Activated CD4-positive, alpha-beta T cell treated with anti-CD3 and anti-CD28 coated beads, Interleukin-10, Interleukin-2, amounts not matched to agents 100 ng/mL and 50 ng/mL, durations not matched to agents 16 hours and 8 hours (primary cell): ENCODE measurements at places on chromosomes 5 and 9.

GRCh38 chr9:125579030-125579932 is 127.7 kb downstream of the MAPKAP1 start:
- no peak for DNase-seq

DNA sequence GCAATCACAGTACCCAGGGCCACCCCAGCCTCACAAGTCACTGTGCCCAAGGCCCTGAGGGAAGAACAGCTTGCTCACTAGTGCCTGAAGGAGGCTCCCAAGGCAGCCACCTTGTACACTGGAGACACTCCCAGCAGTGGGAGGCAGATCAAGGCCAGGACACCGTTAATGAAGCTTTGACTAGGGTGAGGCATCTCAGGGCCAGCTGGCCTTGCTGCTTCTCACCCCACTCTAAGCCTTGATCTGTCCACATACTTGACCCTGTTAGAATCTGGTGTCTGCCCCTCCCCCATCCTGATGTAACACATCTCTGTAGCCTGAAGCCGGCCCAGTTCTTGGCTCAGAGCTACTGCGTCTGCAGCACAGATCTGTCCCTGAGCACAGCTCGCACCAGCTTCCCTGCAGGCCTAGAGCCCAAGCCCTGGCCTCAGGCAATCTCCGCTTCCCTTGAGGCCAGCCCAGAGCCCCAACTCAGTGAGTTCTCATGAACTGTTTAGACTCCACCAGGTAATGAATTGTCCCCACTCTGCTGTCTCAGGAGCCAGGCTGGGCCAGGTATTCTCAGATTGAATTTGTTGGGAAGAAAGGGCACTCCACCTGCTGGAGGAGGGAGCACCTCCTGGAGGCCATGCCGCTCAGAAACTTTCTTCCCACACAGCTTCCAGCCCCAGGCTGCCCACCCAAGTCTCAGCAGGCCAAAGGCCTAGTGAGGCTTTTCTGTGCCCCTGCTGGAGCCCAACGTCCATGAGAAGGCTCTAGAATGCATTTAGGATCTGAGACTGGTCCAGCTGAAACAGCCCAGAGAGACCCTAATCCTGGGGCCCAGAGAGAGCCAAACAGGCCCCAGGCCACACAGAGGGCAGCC is 13.4 kb upstream of the JADE2 start:
- no peak for DNase-seq

- DNase-seq = no peak
These were observed 11.6 kb upstream of the CEP120 start for GRCh38 chr5:123434796-123435195.

DNA sequence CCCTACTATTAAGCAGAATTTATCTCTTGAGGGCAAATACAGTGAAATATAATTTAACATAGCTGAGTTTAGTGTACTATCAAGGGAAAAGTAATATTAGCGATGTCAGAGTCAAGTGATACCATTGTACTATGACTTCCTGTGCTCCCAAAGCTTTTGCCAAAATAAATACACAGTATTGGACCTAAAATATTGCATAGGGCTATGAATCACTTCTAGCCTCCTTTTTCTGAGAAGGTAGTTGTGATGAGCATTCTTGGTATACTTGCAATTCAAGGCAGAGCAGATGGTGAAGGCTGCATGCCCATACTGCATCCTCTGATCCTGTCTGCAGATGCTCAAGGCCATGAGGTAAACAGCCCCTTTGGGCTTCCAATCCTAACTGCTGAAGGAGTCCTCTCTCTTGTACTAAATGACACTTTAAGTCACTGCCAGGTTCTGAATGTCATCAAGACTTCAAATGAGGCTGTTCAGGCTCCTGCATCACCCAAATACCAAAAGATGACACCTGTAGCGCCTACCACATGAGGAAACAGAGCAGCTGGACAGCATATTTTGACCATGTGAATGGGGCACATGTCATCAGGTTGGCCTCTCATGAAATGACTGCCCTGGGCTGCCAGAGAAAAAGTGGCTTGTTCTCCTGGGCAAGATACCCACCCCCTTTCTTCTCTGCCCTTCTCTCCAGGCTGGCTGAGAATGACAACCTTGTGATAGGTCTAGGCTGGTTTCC is 29.7 kb upstream of the PPP2CA start:
- no peak for DNase-seq

DNA sequence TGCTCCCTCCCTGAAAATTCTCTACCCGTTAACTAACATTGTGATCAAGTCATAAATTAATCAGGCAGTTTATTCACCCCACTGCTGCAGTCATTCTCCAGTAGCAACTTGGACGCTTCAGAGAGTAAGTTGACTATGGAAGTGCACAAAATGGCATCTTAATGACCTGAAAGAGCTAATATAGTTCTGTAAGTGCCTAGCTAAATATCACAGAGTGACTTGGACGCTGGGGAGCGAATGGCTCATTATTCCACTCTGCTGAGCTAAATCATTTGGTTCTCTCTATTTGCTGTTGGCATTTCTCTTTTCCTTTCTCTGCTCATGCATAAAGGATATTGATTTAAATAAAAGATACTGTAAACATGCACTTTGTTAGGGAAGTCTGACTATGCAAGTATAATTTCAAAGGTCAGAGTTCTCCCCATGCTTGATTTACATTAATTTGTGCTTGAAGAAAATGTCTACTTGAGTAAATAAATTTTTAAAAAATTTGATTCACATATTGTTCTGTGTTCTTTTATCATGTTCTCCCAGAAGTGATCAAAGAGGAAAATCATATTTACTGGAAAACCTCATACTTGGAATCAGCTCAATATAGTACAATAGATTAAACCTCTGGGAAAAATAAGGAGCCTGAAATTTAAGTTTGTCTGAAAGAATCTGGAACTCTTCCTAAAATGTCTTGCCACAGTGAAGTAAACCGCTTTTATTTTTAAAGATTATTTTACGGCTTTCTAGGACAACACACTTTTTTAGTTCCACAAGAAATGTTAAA is 169.5 kb upstream of the HAPLN1 start:
- no peak for DNase-seq

DNA sequence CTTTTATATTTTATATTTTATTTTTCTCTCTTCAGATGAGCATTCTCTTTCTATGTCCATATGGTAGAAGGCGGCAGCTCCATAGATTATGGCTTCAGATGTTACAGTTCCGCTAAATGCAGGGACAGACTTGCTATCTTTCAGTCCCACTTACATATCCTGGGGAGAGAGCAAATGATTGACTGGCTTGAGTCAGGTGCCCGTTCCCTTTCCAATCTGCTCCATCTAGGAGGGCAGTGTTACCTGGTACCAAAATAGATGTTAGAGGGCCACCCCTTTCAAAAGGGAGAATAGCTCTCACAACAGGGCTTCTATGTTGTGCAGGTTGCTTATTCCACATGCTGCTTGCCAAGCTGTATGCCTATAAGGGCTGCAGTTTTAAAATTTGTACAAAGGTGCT is 45.3 kb downstream of the ERBIN start:
- DNase-seq = no peak

GRCh38 chr9:127020036-127020801 is 102.2 kb downstream of the ANGPTL2 start:
- DNase-seq = no peak
